ENCODE measurements at places on chromosomes 4 and X.
A peak's percentile ranks its signal among the peaks of the same experiment; 100 is the strongest.

DNA sequence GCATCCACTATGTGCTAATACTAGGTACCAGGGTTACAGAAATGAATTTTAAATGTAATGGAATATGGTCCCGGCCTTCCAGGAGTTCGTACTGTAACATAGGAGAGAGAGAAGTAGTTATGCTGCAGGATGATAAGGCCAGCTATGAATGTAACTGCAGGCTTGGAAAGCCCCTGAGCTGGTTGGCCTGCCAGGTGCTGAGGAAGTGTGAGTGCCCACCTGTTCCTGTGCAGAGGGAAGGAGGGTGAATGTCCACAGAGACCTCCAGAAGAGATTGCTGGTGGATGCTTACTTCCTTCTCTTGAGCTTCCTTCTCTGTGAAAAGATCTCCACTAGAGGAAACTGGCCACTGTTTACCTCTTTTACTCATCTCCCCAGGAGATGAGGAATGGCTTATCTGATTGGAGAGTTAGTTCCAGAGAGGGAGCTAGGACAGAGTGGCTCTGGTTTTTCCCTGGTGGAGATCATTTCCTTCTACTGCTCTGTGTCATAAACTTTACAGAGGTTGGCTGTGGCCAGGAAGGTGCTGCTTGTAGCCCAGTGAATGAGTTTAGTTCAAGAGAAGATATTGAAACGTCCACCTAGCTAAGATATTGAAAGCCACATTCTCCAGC, 114.0 kb upstream of the LNX1 start:
- DNase-seq = no peak

DNA sequence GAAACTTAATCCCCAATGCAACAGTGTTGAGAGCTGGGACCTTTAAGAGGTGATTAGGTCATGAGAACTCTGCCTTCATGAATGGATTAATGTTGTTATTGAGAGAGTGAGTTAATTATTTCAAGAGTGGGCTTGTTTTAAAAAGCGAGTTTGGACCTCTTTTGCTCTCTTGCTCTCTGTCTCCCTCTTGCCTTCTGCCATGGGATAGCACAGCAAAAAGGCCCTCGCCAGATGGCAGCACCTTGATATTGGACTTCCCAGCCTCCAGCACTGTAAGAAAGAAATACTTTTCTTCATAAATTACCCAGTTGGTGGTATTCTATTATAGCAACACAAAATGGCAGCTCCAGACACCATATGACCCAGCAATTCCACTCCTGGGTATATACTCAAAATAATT, 7.0 kb upstream of the ATP6AP2 start:
- peak; percentile 52 for DNase-seq

- peak; percentile 37 for DNase-seq
Observed at GRCh38 chr4:100042235-100042634, 92.2 kb upstream of the H2AZ1 start.

DNA sequence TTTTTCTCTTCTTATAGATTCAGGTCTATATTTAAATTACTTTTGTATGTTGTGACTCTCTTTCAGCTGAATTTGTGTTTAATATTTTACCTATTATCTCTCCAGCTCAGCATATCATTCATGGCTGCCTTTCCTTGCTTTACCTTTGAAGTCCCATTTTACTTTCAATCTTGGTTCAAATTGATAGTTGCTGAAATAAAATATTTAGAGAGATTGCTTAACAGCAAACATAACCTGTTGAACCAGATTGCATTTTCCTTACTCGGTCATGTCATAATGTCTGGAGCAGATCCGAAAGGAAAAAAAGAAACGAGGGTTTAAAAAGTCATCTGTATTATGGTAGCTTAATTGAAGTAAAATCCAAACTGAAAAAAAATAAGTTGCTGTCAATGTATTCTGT, 94.1 kb downstream of the IL1RAPL2 start:
- DNase-seq = no peak

- no peak for DNase-seq
Observed at GRCh38 chr4:159776961-159777360, 674.1 kb downstream of the RAPGEF2 start.

DNA sequence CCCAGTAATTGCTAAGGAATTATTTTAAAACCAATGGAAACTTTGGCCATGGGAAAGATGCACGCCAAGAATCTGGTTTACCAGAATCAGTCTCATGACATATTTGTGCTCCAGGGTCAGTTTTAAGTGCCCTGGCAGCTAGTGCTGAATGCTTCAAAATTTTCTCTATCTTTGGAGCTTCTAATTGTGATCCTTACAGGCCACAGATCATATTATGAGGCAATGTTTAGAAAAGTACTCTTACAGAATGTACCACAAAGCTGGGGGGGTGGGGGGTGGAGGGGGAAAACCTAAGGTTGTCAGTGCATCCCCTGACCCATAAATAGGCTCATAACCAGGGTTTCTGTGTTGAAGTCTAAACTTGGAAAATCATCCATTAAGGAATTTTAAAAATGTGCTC, 514.5 kb downstream of the INPP4B start:
- DNase-seq = no peak

DNA sequence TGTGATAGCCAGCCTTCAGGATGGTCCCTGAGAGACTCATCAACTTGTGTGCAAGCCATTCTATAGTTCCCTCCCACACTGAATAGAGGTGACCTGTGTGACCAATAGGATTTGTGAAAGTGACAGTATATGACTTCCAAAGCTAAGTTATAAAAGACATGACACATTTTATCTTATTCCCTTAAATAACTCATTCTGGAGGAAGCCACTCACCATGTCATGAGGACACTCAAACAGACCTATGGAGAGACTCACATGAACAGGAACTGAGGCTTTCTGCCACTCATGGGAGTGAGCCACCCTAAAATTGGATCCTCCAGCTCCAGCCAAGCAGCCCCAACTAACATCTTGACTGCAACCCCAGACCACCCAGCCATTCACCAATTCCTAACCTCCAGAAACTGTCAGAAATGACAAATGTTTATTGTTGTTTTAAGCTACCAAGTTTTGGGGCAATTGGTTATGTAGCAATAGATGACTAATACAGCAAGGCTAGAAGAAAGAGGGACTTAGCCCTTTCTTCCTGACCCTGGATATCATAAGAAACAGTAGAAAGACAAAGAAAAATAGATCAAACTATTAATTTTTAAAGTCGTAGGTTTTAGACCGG, 9.0 kb upstream of the CHIC2 start:
- no peak for DNase-seq

- DNase-seq = no peak
Observed at GRCh38 chr4:47010347-47010911, 17.0 kb upstream of the GABRA4 start.

DNA sequence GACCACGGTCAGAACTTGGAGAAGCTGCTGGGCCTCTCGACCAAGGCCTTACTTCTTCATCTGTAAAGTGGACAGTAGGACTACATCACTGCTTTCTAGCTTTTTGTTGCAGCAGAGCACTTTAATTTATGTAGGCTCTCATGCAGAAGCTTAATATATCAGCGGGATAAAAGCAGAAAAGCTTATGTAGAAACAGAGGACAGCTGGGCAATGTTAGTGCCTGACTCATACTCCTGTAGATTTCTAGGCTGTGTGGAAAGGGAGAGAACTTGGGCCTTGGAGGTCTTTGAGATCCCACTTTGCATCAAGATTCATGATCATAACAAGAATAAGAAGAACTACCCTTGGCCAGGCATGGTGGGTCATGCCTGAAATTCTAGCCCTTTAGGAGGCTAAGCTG, 91.2 kb downstream of the ARHGAP10 start:
- DNase-seq = no peak

GRCh38 chr4:174365018-174365587, 81.4 kb downstream of the CEP44 start:
- peak; percentile 42 for DNase-seq

DNA sequence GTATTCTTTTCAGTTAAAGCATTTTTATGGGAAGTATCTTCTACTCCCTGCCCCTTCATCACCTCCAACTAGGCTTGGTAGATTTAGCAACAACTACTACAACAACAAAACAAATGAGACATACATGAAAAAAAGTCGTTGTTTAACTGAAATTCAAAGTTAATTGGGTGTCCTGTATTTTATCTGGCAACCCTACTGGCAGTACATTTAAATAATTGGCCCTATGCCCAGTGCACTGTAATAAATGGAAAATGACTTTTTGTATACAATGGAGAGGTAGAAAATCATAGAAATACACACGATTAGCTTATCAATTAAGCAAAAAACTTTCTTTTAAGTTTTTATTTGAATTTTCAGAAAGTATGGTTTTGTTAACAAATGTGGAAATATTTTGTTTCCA, 21.4 kb upstream of the CLGN start:
- DNase-seq = no peak

- no peak for DNase-seq
Observed at GRCh38 chr4:67980512-67980911, 17.2 kb upstream of the TMPRSS11A start.

DNA sequence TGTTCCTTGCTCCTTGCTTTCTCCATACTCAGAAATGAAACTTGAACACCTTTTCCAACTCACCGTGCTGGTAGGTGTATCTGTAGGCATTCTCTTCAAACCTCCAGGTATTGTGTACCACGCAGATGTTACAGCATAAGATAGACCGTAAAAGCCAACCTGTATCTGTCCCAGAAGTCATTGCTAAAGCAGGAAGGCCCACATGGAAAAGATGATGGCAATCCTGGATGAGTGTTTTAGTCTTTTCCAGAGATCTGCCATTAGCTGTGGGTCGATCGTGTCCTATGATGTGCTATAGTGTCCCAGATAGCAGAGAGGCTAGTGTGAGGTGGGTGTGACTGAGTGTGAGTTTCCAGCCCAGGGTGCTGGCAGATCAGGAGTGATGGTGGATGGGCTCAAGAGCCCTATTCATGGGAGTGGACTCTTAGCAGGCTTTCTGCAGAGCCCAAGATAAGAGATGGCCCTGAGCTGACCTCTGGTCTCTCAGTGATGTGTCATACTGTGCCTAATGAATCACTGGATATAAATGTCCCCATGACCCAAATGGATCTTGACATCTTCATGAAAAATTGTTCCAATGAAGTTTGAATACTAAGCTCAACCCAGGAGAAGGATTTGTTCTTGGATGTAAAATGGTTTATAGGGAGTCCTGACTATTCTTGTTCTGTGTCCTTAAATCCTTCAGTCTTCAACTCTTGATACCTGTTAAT, 69.1 kb upstream of the WDR1 start:
- DNase-seq = no peak

DNA sequence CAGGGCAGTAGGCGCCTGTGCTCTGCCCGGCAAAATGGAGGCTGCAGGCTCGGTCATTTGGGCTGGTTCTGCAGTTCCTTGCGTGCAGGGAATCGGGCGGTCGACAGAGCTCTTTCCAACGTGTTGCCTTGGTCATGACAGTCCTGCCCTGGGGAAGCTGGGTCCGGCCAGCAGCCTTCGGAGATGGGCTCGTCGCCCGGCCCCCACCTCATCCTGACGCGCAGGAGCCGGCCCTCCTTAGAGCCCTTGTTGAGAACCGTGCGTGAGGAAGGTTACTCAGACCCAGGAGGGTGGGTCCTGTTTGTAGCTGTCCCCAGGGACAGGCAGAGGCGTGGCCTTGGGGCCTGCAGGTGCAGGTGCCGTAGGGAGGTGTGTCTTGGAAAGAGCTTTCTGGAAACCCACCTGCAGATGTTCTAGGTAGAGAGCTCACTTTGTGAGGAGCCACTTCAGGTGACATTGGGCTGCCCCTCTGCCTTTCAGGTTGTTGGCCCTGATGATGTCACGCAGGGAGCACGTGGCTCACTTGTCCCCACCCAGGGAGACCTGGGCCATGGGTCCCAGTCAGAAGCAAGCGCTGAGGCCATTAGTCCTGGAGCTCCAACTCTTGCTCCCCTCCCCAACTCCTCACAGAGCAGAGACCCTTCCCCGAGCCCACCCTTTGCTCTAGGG, 15.2 kb upstream of the HGFAC start:
- DNase-seq = no peak

DNA sequence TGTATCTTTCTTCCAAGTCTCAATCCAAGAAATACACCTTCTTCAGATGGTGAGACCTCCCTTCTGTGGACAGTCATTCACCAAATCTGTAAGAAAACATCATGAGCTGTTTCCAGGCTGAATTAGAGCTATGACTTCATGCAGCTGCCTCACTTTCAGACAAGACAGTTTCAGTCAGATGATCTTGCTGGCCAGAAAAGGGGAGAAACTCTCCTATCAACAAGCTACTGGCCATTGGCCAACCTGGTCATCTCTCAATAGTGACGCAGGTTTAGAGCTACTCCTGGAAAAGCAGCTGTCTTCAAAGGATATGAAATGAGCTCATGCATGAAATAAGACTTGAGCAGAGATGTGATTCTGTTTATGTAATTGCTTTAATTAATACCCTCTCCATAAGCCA, 69.6 kb upstream of the NDP start:
- DNase-seq = no peak

- no peak for DNase-seq
Observed at GRCh38 chr4:102447413-102447812, 53.7 kb upstream of the NFKB1 start.

DNA sequence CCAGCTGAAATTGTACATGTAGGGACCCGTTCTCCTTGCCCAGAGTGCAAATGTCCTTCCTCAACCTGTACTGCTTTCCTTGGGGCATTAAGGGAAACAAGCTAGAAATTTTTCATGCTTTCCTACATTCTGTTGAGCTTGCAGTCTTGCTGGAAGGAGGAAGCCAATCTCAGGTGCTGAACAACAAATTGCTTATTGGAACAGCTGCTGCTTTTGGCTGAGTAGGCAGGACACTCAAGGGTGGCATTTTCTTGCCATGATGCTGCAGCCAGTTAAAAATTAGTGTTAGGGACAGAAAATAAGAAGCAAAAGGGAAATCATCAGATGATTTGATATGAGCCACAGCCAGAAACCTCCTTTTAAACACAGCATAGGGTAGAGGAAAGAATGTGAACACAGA, 223.7 kb downstream of the QDPR start:
- DNase-seq = no peak

DNA sequence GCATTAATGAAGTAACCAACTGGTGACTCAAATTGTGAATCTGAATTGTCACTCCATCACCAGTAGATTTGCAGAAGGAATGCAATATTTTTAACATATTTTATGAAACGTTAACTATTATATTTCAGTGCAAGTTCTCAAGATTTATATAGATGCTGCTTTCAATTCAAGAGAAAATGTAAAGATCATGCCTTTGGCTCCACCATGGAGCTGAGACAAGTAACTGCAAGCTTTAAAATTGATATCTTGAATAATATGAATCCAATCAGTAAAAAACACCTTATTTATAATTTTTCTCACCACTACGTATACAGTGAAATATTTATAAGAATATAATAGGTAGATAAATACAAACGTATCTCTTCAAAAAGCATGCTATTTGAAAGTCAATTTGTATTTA, 27.8 kb upstream of the GALNTL6 start:
- no peak for DNase-seq

Measured in Calu3 (cell line).